Muscle of leg (tissue), 16 donors: ENCODE measurements at places on chromosomes 2 and 18. TPM values are rescaled to one million over a fixed set of nuclear protein-coding genes. Genes with fewer than 3 reads are reported as not detected.
A peak's percentile ranks its signal among the peaks of the same experiment; 100 is the strongest.

DNA sequence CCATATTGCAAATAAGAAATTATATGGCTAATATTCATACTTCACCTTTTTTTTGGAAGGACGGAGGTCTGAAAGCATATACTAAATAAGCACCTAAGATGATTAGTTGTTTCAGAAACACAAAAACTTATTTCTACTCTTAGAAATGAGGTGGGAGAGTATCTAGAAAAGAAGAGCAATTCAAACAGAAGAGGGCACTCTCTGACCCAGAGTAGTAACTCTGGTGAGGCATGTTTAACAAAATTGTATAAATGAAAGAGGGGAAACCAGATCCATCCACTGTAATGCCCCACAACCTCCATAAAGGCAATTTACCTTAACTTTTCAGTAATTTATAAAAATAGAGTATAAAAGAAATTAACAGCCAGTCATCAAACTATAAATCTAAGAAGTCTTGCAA, 669.6 kb upstream of the VRK2 start:
- H3K36me3 ChIP-seq = no peaks in the 10 kb centered on the region
- no peaks in the 10 kb centered on the region for H3K4me1 ChIP-seq
- no peak overlapping the region for H3K27ac ChIP-seq
- H3K4me3 ChIP-seq = no peak overlapping the region
- H3K27me3 ChIP-seq = no peaks in the 10 kb centered on the region

DNA sequence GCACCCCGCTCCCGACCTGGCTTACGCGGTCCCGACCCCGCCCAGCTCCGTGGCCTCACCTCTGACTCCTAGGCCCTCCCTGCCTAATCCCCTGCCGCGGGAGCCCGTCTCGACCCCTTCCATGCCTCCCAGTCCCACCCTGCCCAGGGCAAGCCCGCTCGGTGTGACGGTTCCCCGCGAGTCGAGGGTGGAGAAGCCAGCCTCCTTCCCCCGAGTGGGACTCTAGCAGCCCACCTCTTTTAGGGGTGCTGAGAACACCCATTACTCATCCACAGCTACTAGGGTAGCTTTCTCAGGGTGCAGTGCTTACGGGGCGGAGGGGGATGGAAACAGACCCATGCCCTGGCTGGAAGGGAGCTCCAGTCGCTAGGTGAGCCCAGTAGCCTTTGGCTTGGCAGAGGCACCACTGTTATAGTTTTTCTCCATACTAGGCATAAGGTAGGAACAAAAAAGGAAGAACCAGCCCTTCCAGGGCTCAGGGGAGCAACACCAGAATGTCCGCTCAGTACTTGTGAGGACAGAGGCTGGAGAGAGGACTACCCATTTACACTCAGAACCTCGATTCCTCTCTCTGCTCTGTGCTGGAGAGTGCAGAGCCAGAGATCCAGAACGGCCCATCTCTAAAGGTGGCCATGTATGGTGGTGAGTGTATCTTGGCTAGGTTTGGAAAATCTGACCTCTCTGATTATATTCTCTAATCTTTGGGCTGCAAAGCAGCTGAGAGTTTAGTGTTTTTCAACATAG, 606 bp downstream of the AGBL5 start:
- peak overlapping the region; percentile 97 for H3K27ac ChIP-seq
- H3K4me3 ChIP-seq = peak overlapping the region; percentile 89
- H3K36me3 ChIP-seq = peaks cover 44% of the 10 kb centered on the region

GRCh38 chr2:233259730-233260129, 8.3 kb downstream of the ATG16L1 start:
- no peaks in the 10 kb centered on the region for H3K4me1 ChIP-seq
- no peak overlapping the region for H3K4me3 ChIP-seq
- H3K27me3 ChIP-seq = no peaks in the 10 kb centered on the region
- DNase-seq = no peak

DNA sequence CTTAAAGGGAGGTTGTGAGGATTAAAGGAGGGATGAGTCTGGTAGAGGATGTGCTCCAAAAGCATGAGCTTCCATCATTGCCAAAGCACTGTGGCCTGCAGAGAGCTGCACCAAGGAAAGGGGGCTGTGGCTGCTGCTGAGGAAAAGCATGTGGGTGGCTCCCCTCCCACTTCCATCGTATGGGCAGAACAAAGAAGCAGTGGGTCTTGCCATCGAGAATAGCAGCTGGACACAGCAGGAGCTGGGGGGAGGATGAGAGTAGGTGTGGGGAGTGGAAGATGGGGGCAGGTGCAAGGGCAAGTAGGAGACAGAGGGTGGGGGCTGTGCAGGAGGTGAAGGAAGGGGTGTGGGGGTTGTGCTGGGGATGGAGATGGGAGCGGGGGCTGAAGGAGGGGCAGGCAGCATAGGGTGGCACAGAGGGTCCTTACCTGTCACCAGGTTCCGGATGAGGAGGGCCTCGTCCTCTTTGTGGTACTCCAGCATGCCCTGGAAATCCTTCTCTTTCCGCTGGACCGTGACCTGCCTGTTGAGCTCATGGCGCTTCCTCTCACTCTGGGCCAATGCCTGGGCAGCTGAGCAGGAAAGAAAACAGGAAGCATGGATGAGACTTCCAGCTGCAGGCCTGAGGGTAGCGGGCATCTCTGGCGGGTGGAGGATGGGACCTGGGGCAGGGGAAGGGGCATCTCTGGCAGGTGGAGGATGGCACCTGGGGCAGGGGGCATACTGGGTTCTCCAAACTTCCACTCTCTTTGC, 33.6 kb upstream of the ACAA2 start:
- no peak overlapping the region for H3K4me3 ChIP-seq
- no peak for DNase-seq
- H3K27ac ChIP-seq = no peak overlapping the region

GRCh38 chr2:74333896-74334586, 9.2 kb downstream of the SLC4A5 start:
- no peaks in the 10 kb centered on the region for H3K27me3 ChIP-seq
- H3K4me3 ChIP-seq = no peak overlapping the region
- H3K36me3 ChIP-seq = peaks cover 16% of the 10 kb centered on the region
- H3K27ac ChIP-seq = no peak overlapping the region

DNA sequence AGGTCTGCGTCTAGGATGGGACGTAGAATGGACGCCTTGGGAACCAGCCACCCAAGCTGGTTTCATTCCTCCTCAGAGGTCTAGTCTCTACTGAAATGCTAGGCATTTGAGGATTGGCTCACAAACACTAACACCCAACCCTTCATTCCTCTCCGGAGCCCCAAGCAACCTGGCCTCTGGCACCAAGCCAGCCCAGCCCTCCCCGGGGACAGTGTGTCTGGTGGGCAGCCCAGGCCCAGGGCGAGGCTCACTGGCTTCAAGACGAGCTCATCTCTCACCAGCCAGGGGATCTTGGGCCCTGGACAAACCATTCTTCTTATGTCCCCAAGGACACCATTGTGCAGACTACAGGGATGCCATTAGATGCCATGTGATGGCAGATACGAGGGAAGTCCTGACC, 182.5 kb downstream of the CTIF start:
- no peak for DNase-seq
- no peaks in the 10 kb centered on the region for H3K27me3 ChIP-seq
- peaks cover 8% of the 10 kb centered on the region for H3K36me3 ChIP-seq
- no peak overlapping the region for H3K27ac ChIP-seq
- H3K4me3 ChIP-seq = no peak overlapping the region

DNA sequence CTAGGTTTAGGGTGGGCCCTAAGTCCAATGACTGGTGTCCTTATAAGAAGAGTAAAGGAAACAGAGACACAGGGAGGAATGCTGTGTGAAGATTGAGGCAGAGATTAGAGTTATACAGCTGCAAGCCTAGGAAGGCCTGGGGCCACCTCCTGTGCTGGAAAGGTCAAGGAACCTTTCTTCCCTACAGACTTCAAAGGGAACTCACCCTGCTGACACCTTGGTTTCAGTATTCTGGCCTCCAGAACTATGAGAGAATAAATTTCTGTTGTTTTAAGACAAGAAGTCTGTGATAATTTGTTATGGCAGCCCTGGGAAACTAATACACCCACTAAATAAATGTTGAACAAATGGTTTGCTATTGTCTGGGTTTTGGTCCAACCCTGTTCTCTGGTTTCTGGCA, 102.3 kb upstream of the NEUROD1 start:
- peaks cover 10% of the 10 kb centered on the region for H3K4me1 ChIP-seq
- H3K27me3 ChIP-seq = no peaks in the 10 kb centered on the region
- H3K4me3 ChIP-seq = no peak overlapping the region
- no peak for DNase-seq
- no peaks in the 10 kb centered on the region for H3K36me3 ChIP-seq

GRCh38 chr2:96203130-96204028, 5.2 kb downstream of the STARD7 start:
- H3K4me1 ChIP-seq = peaks cover 32% of the 10 kb centered on the region
- no peak overlapping the region for H3K4me3 ChIP-seq
- H3K36me3 ChIP-seq = no peaks in the 10 kb centered on the region

DNA sequence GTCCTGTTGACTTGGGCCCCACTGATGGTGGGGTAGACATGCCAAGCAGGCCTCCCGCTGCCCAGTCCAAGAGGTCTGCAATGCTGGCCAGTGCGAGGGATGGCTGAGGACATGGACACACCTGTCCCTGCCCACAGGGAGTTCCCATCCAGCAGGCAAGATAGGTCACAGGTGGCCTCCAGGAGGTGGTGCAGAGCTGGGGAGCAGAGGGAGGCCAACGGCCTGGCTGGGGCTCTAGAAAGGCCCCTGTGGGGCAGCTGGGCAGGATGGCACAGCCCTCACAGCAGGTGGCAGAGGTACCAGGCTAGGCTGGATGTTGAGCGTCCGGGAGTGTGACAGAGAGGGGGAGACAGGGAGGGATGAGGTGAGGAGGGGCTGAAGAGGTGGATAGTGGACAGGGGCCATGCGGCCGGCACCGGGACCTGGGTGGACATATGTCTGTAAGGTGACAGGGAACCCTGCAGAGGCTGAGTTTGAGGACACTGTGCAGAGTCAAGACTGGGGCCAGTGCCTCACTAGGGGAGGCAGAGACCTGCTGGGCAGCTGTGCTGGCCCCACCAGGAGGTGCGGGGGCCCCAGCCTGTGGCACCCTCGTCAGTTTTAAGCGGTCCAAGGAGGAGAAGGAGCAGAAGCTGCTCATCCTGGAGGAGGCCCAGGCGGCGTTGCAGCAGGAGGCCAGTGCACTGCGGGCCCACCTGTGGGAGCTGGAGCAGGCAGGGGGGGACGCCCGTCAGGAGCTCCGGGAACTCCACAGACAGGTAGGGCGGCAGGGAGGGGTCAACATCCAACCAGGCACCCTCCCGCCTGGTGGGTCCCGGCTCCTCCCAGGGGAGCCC, 34.3 kb upstream of the SNED1 start:
- H3K27me3 ChIP-seq = no peaks in the 10 kb centered on the region
- H3K36me3 ChIP-seq = no peaks in the 10 kb centered on the region
- peak; percentile 0 for DNase-seq
- no peak overlapping the region for H3K27ac ChIP-seq
- H3K4me3 ChIP-seq = no peak overlapping the region
- H3K4me1 ChIP-seq = peaks cover 40% of the 10 kb centered on the region

DNA sequence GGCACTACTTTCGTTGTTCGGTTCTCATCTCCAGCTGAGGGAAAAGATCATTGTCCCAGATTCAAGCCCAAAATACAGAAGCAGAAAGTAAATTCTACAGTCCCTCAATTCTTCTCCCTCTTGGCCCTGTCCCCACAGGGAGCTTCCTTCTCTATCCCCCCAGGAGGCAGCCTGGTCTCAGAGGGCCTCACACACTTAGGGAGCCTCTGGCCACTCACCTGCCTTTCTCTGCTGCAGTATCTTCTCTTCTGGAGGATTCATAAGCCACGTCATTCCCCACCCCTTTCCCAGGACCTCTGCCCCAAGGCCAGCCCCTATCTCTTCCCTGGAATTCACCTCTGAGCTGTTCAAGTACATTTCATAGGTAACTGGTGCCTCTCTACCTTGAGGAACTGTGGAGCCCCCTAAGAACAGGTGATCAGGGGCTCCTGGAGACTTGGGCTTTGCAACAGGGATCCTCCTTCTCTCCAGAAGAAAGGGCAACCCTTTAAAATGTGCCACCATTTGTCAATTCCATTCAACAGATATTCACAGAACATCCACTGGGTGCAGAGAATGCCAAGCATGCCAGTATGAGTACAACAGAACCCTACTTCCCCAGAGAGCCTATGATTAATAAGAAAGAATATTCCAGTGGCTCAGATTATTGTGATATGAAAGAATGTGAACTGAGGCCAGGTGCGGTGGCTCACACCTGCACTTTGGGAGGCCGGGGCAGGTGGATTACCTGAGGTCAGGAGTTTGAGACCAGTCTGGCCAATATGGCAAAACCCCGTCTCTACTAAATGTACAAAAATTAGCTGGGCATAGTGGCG, 72.9 kb downstream of the CIB4 start:
- no peak for DNase-seq
- peaks cover 56% of the 10 kb centered on the region for H3K27me3 ChIP-seq
- H3K4me3 ChIP-seq = no peak overlapping the region
- peaks cover 2% of the 10 kb centered on the region for H3K4me1 ChIP-seq
- H3K27ac ChIP-seq = no peak overlapping the region

KATNAL2 gene
- 5.0 TPM for total RNA-seq

DPP4 gene
- 13.4 TPM for total RNA-seq

HRH4 gene
- total RNA-seq = 0.09 TPM

APCDD1 gene
- total RNA-seq = 6.3 TPM

EFEMP1 gene
- total RNA-seq = 19.7 TPM
